ENCODE measurements at places on chromosomes 16 and 17.

DNA sequence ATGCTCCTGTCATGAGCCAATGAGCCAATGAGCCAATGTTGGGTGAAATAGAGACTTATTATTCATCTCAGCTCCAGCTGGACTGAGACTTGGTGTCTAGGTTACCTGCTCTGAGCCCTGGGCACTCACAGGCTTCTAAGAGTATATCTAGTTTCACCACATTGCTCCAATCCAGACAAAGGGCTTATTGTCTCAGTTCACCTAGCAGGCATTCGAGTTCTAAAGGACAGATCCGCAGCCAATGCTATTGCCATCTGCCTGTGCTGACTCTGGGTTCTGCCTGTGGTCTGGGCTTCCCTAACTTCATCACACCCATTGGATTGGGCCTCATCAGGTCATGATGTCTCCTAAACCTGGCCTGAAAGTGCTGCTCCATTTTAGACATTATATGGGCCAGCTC lies 66.1 kb upstream of the HS3ST4 start:
- no peak for DNase-seq

- peak; percentile 71 for DNase-seq
Observed at GRCh38 chr17:40909351-40909750, 24.3 kb upstream of the KRT20 start.

GRCh38 chr17:10772425-10773380 lies 31.2 kb downstream of the TMEM238L start:
- peak; percentile 81 for DNase-seq

DNA sequence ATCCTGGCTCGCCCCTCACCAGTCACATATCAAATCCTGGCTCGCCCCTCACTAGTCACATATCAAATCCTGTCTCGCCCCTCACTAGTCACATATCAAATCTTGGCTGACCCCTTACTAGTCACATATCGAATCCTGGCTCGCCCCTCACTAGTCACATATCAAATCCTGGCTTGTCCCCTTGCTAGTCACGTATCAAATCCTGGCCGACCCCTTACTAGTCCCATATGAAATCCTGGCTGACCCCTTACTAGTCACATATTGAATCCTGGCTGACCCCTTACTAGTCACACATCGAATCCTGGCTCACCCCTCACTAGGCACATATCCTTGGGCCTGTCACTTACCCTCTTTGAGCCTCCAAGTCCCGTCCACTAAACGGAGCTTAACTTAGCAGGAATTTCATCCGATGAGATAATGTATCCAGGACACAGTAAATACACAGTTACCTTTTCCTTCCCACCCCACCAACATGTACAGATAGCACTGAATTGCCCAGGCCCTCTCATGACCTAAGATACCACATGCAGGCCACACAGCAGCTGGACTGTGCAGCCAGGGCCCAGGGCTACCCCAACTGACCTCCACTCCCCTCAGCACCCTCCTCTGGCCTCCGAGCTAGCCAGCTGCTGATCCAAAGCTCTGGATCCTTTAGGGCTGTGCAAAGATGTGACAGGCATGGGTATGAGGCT lies 157.8 kb upstream of the RPH3AL start:
- DNase-seq, result no peak

GRCh38 chr16:55146966-55147365 lies 177.0 kb upstream of the IRX6 start:
- DNase-seq, result no peak

- no peak for DNase-seq
Observed at GRCh38 chr16:23609929-23610328, 13.8 kb upstream of the NDUFAB1 start.

DNA sequence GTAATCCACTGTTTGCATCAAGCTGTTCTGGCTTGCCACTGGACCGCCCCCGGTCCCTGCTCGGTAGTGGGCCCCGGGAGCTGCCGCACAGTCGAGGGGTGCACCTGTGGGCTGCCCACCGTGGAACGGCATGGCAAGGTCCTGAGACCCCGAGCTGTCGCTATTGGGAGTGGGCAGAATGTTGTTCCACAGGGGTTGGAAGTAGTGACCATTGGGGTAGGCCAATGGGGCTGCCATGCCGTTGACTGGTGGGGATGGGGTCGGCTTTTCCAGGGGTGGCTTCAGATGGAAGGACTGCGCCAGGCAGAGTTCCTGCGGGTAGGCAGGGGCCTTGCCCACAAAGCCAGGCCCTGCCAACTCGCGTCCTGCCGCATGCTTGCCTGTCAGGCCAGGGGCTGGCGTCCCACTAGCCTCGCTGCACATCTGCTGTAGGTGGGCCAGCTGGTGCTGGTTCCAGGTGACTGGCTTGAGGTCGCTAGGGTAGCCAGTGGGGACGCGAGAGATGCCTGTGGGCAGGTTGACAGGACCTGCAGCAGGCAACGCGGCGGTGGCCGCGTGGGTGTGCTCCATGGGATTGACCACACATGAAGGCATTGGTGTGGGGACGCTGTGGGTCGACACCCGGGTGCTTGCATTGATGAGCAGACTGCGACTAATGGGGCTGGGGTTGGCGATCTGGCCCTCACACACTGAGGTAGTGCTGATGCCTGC lies 14.8 kb downstream of the TRAF4 start:
- DNase-seq, result no peak

DNA sequence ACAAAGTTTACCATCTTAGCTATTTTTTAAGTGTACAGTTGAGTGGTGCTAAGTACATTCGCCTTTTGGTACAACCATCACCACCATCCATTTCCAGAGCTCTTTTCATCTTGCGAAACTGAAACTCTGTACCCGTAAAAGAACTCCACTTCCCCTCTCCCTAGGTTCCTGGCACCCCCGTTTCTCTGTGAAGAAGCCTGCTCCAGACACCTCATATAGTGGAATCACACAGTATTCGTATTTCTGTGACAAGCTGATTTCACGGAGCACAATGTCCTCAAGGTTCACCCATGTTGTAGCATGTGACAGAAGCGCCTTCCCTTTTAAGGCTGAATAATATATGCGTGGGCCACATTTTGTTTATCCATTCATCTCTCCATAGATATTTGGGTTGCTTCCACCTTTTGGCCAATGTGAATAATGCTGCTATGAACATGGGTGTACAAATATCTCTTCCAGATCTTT lies 54.2 kb upstream of the MAP3K14 start:
- peak; percentile 12 for DNase-seq

DNA sequence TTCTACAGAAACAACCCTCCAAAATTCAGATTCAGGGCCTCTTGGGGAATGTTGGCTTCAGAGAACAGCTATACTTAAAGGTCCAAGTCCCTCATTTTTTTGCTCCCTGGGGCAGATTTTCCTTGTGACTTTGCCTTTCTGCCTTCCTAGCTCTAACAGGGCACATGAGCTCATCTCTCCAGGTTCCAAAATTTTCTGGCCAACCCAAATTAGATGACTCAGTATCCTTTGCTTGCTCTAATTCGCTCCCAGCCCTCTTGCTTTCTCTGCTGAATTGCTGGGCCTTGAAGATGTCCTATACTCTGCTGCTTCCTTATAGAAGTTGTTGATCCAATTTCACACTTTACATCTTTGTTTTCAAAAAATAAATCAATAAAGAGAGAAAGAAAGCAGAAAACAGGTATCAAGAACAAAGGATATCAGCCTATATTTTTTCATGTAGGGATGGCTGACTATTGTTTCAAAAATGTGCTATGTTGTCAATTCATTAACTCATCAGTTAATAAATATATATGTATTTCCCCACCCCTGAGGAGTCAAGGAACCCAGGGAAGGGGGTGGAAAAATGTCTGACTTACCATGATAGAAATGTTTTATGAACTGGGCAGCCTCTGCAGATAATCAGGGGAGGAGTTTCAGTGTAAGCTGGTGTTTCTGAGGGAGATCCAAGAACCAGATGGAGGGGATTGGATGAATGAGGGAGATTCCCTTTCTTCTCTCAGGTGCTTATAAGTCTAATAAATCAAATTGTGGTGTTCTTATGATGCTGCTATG lies 1.0 kb upstream of the KRTAP4-2 start:
- DNase-seq, result no peak

DNA sequence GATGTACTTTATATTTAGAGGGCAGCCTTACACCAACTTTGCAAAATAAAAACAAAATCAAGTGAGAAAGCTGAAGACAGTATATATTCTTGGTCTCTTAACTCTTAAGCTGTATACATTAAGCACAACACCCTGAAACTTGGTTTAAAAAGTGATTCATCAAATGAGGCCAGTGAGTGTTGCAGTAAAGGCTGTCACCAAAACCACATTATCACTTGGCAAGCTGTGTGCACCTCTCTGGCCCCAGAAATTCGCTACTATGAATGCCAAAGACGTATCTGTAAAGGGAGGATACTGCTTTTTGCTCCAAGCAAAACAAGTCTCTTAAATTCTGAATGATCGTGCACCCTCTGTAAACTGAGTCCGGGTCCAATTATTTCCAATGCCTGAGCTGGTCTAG lies 163.9 kb downstream of the ZFHX3 start:
- no peak for DNase-seq

- peak; percentile 74 for DNase-seq
Observed at GRCh38 chr17:30376621-30377452, 1.9 kb upstream of the CPD start.

GRCh38 chr16:48558371-48558841 lies 51.6 kb downstream of the N4BP1 start:
- DNase-seq, result no peak

DNA sequence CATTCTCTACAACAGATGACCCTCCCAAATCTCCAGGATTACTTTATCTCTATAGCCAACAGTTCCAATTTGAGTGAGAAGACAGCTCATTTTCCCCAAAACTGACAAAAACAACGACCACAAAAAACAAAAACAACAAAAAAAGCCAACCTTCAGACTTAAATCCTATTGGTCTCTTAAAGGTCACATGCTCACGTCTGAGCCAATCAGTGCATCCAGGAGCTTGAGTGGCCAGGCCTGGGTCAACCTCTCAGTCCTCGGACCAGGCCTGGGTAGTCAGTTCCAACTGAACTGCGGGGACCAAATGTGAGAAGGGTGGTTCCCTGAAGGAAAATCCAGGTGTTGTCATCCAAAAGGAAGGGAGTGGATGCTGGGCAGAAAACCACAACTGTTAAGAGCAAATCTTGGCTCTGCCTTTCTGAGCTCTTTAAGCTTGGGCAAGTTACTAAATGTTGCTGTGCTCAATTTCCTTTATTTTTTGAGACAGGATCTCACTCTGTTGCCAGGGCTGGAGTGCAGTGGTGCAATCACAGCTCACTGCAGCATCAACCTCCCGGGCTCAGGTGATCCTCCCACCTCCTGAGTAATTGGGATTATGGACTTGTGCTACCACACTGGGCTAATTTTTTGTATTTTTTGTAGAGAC lies 43.0 kb upstream of the MSI2 start:
- no peak for DNase-seq

GRCh38 chr16:72137380-72138063 lies 34.4 kb downstream of the PMFBP1 start:
- no peak for DNase-seq

DNA sequence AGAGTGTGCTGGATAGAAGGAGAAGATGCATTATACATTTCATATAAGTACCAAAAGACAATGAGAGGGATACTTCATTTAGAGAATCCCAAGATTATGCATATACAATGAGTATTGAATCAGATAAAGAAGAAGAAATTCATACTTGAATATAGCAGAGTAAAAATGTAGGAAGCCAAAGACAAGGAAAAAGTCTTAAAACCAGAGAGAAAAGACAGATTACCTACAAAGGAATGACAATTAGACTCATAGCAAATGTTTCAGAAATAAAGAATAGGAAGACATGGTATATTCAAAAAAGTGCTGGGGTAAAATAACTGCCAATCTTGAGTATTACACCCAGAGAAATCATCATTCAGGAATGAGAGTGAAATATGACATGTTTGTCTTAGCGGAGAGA lies 6.8 kb upstream of the MSI2 start:
- DNase-seq, result no peak

GRCh38 chr16:24758373-24758772 lies 28.9 kb downstream of the TNRC6A start:
- DNase-seq, result no peak

DNA sequence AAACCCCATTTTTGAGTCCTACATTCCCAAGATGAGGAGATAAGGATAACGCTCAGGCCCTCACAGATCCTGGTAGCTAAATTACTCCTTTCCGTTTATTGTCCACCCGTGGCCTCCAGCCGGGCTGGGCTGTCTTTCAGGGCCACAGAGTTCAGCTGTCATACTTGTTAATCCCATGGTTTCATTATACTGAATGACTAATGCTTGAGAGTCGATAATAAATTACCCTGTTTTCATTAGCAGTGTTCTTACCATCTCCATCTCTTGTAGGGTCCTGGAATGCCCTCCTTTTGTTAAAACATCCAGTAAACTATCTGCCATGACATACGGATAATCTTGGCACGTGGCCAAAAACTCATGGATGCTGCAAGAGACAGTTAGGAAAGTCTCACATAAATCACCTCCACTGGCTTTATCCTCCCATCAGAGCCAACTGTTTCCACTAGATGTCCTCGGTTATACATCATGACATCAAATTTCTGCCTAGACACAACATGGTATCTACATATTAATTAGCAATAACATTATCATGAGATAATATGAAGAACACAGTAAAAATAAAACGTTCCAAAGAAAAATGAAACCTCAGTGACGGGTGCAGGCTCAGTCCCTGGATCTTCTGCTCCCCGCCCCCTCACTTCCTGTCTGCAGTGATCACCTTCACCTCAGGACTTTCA lies 45.3 kb downstream of the BRD7 start:
- no peak for DNase-seq
